ENCODE measurements at places on chromosomes 1 and 21.

DNA sequence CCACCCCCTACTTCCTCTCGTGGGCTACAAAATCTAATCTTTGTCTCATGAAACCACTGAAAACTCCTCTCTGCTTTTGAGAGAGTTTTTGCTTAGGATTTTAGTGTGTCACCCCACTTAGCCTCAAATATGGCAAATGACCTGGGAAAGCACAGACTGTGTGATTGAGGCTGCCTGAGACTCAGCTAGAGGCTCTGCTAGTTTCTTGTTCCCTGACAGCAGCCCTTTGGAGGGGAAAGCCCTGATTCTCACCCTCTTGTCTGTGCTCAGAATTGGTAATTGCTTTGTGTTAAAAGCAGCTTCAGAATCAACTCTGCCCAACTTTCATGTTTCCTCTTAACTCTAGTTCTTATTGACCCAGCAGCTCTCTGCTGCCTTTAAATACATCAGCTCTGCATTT lies 85.6 kb upstream of the ZP4 start:
- no peak for DNase-seq

DNA sequence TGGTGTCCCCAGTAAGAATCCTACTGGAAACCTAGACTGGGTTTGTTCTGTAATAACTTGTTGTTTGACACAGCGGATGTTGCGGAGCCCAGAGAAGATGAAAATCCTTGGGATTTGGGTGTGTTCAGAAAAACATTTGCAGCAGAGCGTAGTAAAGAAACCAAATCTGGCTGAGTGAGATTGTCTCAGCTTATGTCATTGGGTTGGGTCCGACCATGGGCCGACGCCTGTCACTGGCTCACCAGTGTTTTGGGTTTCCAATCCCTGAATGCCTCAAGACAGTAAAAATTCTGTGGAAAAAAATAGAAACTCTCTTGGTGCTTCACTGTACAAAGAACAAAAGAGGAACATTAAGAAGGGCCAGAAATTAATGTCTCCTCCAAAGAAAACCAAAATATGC lies 146.3 kb downstream of the TPR start:
- DNase-seq, result no peak

DNA sequence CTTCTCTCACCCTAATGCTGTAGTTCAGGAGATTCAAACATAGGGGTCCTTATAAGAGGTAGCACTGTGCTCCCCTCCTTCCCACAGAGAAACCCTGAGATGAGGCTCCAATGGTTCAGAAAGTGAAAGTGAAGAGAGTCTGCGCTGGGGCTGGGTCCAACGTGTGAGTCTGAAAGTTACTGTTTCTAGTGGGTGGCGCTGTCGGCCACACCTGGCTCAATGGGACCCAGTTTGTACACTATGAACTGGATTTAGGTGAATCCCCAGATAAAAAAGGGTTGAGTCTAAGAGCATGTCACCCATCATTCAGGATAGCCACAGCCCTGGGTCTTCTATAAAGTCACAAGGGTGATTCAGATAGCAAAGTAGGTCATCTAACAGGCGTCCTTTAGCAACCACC lies 2.8 kb downstream of the SMCP start:
- no peak for DNase-seq

DNA sequence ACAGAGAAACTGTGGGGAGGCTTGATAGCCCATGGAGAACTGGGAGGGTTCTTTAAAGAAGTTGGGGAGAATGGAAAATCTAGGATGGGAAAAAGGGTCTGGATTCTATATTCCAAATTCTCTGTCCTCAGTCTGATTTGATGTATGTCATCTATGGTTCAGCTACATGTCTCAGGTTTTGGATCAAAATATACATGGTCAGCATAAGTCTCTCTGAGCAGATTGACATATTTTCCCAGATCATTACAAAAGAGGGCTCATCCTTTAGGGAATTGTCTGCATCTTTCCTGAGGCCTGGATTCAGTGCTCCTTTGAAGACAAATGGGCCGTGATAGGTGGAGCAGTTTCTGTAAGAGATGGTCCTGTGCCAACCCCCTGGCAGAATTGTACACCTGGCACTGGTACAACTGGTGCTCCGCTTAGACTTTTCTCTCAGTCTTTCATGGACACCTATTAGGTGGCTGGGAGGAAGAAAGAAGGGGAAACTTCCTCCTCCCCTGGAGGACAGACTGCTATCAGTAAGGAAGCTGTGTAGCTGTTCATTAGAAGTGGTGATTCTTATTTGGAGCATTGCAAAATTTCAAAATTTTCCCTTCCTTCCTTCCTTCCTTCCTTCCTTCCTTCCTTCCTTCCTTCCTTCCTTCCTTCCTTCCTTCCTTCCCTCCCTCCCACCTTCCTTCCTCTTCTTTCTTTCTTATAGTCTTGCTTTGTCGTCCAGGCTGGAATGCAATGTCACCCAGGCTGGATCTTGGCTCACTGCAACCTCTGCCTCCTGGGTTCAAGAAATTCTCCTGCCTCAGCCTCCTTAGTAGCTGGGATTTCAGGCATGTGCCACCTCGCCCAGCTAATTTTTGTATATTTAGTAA lies 26.1 kb upstream of the RGL1 start:
- no peak for DNase-seq

DNA sequence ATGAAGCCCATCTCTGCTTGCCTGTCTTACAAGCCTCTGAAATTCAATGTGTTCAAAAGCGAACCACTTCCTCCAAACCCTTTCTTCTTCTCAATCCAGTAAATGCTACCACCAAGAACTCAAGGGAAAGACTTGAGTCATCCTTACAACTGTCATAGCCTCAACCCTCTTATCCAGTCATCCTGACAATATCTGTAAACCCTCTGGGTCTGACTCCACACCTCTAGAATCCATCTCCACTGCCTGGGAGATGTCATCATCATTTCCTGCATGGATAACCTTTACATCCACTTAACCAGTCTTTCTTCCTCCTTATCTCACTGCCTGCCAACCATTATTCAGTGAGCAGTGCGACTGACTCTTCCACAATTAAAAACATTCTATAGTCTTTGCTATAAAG lies 441.1 kb downstream of the SETD4 start:
- no peak for DNase-seq

- no peak for DNase-seq
Measured at GRCh38 chr1:41468122-41468762, 16.2 kb downstream of the EDN2 start.

- DNase-seq, result no peak
Measured at GRCh38 chr1:116971965-116972673, 29.4 kb upstream of the CD101 start.

GRCh38 chr1:1371364-1371745 lies 3.7 kb downstream of the AURKAIP1 start:
- DNase-seq, result no peak

DNA sequence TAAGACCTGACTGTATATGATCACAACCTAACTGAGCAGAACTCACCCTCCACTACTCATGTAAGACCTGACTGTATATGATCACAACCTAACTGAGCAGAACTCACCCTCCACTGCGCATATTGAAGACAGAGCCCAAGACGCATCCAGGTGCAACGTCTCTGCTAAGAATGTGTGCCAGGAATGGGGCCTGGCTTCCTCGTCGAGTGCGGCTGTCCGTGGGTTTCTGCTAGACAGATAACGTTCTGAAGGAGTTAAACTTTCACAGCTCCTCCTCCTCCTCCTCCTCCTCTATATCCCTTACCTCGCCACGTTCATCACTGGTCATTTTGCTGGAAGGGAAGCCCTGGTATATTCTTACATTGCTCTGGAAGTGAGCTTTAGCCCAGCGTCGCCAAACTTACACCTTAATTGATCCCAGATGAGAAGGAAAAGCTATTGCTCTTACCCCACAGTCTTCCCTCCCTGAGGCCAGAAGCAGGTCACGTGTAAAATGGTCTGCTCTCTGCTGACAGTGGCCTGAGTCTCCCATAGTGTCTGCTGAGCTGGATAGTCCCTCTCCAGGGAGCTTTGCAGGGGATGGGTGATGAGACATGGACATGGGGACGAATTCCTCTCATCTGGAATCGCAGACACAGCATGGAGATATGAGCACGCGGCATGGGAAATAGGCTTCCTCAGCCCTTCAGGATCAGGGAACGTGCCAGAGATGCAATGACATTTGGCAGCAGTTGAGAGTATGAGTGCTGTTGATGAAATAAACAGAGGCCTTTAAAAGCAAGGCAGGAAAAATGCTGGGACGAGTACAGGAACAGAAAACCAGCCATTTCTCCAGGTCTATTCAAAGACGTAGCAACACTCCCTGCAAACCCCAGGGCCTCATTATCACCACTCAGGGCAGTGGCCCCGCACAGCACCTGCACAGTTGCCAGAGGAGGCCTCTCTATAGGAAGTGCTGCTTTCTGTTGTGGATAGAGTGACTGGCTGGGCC lies 528.1 kb downstream of the KIF26B start:
- no peak for DNase-seq

DNA sequence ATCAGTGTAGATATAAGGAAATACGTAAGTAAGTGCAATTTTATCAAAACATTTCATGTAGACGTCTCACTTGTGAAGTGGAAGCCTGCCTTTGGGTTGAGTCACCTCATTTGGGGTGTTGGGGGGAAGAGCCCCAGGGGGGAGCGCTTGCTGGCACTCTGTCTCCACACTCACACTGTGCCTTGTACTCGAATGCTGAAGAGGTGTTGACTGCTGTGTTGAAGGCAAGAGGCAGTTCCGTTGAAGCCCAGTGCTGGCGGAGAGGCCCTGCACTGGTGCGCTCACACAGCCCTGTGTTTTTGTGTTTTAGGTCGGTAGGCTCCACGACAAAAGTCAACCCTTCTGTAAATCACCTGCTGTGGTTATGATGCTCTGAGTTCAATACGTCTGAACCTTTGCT lies 131.9 kb upstream of the COL6A1 start:
- DNase-seq, result no peak

DNA sequence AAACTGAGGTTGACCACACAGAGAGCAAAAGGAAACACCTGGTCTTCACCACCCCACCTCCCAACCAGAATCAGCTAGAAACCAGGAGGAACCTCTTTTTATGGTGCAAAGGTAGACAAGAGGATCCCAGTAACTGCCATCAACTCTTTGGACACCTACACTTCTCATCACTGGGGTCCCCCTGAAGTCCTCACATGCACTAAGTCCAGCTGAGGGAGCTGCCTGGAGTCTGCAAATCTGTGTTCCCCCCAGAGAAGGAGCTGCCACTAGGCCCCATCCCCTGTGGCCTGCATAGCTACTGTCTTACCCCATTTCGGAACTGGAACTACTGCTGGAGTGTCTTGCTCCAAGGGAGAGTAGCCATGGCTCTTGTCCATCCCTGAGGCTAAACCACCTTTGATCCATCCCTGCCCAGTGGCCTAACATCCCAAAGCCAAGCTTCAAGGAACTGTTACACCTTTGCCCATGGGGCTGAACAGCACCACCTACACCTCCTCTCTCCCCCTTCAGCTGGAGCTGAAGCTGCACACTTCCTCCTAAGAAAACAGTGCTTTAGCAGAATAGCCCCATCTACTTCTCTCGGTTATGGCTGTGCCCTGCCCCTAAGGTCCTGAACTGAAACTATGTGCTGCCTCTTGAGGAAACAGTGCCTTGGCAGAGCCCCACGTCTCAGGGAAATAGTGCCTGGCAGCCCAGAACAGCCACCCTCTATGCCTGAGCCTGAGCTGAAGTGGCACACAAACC lies 85.4 kb upstream of the CD53 start:
- DNase-seq, result no peak

- DNase-seq, result no peak
Measured at GRCh38 chr1:54927472-54928240, 40.7 kb upstream of the DHCR24 start.

DNA sequence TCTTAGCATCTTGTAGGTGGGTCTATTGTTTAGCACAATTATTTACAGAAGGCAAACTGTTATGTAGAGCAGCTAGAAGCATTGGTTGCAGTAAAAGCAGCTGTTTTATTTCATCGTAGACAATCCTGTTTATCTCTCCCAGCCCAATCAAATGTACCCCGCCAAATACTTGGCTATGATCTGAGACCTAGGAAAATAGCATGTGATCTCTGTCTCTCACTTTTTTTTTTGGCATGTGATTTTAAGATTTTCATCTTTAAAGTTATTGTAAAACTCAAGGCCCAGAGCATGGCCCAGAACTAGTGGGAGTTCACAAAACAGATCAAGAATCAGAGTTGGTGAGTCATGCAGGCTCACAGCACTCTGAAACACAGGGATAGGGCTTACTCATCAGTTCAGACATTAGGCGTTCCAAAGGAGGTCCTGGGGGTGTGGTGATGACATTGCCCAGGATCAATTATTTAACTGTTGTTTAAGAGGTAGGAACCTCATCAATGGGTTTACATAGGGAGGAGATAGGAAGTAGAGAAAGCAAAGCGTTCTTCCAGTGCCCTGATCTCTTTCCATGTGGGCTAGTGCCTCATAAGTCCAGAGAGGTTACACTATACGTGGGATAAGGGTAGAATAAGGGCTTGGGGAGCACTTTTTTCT lies 40.2 kb downstream of the TBX19 start:
- DNase-seq, result no peak

GRCh38 chr1:243970077-243970476 lies 81.0 kb upstream of the ZBTB18 start:
- no peak for DNase-seq

GRCh38 chr1:185104083-185104482 lies 52.7 kb downstream of the TRMT1L start:
- no peak for DNase-seq

GRCh38 chr1:237211031-237211430 lies 169.0 kb downstream of the RYR2 start:
- no peak for DNase-seq

DNA sequence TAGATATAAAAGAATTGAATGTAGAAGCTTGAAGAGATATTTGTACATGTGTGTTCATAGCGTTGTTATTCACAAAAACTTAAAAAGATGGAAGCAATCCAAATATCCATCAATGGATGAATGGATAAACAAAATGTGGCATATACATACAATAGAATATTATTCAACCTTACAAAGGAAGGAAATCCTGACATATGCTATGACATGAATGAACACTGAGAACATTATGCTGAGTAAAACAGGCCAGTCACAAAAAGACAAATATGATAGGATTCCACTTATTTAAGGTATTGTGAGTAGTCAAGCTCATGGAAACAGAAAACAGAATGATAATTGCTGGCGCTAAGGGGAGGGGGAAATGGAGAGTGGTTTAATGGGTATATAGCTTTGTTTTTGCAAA lies 47.0 kb upstream of the DYRK1A start:
- no peak for DNase-seq

DNA sequence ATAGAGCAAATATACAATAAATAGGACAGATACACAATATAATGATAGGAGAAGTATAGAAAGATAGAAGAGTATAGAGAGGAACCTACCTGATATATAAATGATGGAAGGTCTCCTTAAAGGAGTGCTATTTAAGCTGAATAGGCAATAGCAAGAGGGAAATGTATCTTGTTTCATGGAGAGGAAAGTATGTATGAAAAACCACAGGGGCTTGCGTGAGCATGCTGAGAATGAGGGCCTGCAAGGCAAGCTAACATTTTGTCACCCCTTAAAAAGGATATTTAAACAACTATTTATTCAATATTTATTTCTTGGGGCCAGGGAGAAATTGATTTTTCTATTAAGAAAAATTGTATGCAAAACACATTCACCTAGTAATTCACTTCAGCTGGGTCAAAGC lies 150.9 kb upstream of the ZRANB2 start:
- DNase-seq, result no peak

- DNase-seq, result no peak
Measured at GRCh38 chr1:24643363-24644099, 429 bp downstream of the SRRM1 start.

- no peak for DNase-seq
Measured at GRCh38 chr1:34975771-34976170, 9.4 kb downstream of the TMEM35B start.
